ENCODE measurements at places on chromosomes 2 and 18.

DNA sequence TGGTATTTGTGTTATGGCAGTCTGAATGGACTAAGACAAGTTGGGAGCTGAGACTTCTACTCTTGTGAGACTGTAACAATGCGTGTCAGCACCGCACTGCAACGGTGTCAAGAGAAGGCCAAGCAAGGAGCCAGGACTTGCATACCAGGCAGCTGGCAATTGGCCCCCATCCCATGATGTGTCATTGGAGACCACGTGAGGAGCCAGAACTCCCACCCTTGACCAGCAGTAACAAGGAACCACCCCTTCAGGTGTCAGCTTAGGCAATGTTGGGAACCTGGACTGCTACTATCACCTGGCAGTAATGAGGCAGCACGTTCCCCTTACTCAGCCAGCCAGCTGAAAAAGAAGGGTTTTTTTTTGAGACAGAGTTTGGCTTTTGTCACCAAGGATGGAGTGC, 32.7 kb upstream of the AGFG1 start:
- DNase-seq: no peak

- DNase-seq: no peak
Observed at GRCh38 chr18:23682472-23682871, 6.8 kb upstream of the LAMA3 start.

DNA sequence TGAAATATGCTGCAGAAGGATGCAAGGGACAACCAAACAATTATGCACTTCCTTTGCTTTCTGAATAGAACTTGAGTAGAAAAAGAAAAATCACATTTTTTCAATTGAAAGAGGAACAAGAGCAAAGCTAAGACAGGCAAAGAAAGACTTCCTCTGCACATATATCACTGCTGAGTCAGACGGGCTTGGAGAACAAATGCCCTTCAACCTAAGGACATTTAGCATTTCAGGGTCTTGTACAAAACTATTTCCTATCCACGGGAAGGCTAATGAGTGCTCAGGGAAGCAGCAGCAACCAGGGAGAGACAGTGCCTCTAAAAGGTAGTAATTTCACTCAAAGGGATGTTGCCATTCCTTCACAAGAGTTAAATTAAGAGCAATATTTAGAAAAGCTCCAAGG, 570.0 kb upstream of the GCFC2 start:
- DNase-seq: no peak

DNA sequence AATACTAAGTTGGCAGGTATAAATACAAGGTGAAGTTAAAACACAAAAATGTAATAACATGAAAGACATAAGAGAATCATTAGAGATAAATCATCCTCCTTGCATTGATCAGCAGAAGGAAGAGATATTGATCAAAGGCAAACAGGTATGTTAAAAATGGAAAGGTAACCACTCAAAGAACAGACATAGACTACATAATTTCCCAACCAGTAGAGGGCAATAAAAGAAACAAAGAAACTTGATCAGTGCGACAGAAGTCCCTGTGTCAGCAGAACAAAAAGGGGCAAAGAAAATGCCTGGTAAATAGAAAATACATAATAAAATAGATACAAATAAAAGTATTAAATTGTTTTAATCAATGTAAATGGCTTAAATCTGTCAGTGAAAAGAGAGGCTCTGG, 53.6 kb downstream of the FAM228A start:
- DNase-seq: no peak

GRCh38 chr18:9335697-9336045, 1.1 kb downstream of the TWSG1 start:
- no peak for DNase-seq

GRCh38 chr2:220277445-220277975, 650.1 kb downstream of the SLC4A3 start:
- DNase-seq: no peak

GRCh38 chr2:69603146-69603743, 40.3 kb downstream of the AAK1 start:
- DNase-seq: no peak

- no peak for DNase-seq
Observed at GRCh38 chr2:71811726-71812125, 335.9 kb downstream of the CYP26B1 start.

- no peak for DNase-seq
Observed at GRCh38 chr2:200584639-200585038, 1.2 kb upstream of the AOX1 start.

DNA sequence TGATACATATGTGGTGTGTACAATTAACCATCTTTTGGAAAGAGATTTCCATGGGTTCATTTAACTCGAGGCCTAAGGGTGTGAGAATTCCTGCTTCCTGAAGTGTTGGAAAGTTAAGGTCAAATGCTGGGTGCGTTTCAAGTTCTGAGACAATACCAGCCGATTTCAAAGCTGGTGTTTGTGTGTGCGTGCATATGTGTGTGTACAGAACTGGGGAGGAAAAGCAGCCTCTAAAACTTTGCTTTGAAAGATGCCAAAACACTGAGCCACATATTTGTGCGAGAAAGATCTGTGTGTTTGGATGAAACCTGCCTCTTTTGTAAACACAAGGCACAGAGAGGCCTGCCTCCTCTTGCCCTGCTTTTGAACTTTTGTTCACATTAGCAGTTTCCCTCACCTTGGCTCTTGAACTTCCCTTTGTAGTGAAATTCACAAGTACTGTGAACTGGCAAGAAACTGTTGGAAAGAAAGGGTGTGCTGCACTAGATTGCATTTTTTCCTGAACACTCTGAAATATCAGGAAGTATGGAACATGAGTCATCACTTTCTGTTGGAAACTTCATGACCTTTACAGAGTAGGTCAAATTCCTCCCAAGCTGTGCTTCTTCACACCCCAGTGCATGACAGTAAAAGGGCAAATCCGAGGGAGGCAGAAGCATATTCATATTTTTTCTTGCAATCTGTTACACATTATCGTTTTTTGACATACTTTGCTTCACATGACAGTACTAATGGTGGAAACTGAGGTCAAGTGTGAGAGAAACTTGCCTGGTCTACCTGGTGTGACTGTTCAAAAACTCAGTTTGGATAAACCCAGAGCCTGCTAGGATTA, 20.0 kb upstream of the CAVIN2 start:
- no peak for DNase-seq

Measured in stimulated activated CD4-positive, alpha-beta T cell treated with anti-CD3 and anti-CD28 coated beads, Interleukin-1b, Interleukin-23, amount 100 ng/mL, for 48 hours (primary cell).